ENCODE measurements at places on chromosomes 1 and 21.

DNA sequence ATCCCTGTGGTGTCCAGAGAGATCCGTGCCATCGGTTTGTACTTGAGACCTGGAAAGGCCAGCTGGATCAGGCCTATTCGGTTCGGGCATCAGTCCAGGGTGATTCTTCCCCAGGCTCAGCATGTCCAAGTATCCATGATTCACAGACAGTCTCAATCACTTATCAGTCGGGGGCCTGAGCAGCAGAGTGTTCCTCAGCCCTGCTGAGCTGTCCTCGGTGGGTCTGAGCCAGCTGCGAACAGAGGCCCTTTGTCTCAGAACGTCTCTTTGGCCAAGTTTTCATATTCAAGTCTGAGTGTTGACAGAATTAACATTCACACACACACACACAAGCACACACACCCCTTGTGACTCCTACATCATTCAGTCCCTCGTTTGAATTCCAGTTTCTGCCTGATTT, 33.4 kb upstream of the OSBPL9 start:
- H3K4me3 ChIP-seq = no peak overlapping the region
- H3K27me3 ChIP-seq = no peaks in the 10 kb centered on the region
- no peaks in the 10 kb centered on the region for H3K4me1 ChIP-seq
- no peaks in the 10 kb centered on the region for H3K36me3 ChIP-seq
- DNase-seq = no peak

- H3K27me3 ChIP-seq = no peaks in the 10 kb centered on the region
- no peak overlapping the region for H3K27ac ChIP-seq
- H3K36me3 ChIP-seq = no peaks in the 10 kb centered on the region
- no peak overlapping the region for H3K4me3 ChIP-seq
- no peak for DNase-seq
These were observed 732.4 kb downstream of the MATN1 start for GRCh38 chr1:29991025-29991424.

GRCh38 chr1:51856745-51857144, 21.8 kb downstream of the NRDC start:
- H3K27me3 ChIP-seq = no peaks in the 10 kb centered on the region
- H3K4me1 ChIP-seq = no peaks in the 10 kb centered on the region
- no peak overlapping the region for H3K4me3 ChIP-seq
- H3K27ac ChIP-seq = no peak overlapping the region

GRCh38 chr1:224317383-224318045, 12.5 kb downstream of the NVL start:
- H3K4me3 ChIP-seq = no peak overlapping the region
- H3K4me1 ChIP-seq = no peaks in the 10 kb centered on the region
- H3K36me3 ChIP-seq = peaks cover 2% of the 10 kb centered on the region
- DNase-seq = no peak
- no peak overlapping the region for H3K27ac ChIP-seq
- no peaks in the 10 kb centered on the region for H3K27me3 ChIP-seq

- DNase-seq = no peak
- H3K4me3 ChIP-seq = peak overlapping the region; percentile 46
- H3K36me3 ChIP-seq = no peaks in the 10 kb centered on the region
- peaks cover 34% of the 10 kb centered on the region for H3K4me1 ChIP-seq
- peak overlapping the region; percentile 68 for H3K27ac ChIP-seq
- H3K27me3 ChIP-seq = no peaks in the 10 kb centered on the region
These were observed 96.6 kb downstream of the FGGY start for GRCh38 chr1:59393211-59394180.

DNA sequence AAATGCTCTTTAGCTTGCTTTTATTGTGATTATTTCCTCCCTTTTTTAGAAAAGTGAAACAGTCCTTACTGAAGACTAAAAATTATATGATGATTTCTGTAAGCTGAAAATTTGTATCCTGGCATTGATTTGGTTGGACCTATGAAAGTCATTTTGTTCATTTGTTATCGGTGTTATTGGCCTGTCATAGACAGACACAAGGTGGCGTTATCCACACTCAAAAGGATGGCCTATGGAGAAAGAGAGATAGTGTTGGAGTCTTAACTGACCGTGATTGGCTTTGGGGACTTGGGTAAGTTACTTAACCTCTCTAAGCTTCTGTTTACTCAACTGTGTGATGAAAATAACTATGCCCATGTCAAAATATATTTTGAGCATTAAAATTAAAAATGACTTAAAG, 203.6 kb upstream of the CHODL start:
- no peak for DNase-seq
- H3K4me1 ChIP-seq = no peaks in the 10 kb centered on the region
- H3K36me3 ChIP-seq = no peaks in the 10 kb centered on the region
- no peak overlapping the region for H3K4me3 ChIP-seq
- H3K27me3 ChIP-seq = no peaks in the 10 kb centered on the region

DNA sequence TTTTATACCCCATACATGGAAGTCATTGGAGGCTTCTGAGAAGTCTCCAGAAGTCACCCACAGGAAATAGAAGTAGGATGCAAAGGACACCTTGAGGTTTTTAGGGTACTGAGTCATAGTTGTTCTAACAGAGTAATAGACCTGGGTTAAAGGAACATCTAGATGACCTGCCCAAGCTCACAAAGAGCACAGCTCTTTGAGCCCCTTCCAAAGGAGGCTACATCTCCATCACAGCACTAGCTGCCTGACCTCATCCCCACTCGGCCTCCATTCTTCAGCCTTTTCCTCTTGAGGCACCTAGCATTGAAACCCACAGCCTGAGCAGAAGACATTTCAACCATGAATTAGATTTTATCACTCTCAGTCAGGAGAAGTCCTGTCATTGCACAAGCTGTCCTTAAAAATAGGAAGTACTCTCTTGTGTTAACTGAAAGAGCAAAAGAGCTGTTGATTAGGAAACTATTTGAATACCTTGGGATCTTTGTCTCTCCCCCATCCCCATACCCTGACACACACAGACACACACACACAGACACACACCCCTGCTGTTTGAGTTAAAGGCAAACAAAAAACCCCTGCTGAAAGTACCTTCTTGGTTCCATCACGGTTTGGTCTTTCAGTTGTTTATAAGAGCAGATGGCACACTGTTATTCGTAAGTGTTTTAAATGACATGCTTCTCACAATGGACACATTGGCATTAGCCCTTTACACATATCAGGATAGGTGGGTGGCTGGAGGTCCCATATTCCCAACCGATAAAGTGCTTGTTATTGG, 22.2 kb downstream of the MKNK1 start:
- no peak overlapping the region for H3K4me3 ChIP-seq
- no peak for DNase-seq
- no peaks in the 10 kb centered on the region for H3K27me3 ChIP-seq
- H3K27ac ChIP-seq = no peak overlapping the region
- peaks cover 5% of the 10 kb centered on the region for H3K4me1 ChIP-seq

DNA sequence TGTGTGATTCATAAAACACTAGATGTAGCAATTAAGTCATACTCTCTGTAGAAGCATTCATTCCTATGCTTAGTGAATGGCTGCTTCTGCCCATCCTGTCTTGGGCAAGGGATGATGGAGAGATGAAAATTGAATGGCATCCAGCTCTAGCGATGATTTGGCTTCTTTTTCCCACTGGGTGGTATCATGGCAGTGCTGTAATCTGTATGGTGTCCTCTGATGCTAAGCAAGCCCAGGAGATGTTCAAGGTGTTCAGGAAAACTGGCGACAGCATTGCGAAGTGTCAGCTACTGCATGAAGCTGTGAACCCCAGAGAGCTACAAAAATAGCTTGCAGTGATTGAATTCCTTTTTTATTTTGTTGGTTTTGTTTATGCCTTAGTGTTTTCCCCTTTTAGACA, 48.9 kb upstream of the LEPR start:
- no peaks in the 10 kb centered on the region for H3K36me3 ChIP-seq
- no peaks in the 10 kb centered on the region for H3K4me1 ChIP-seq
- no peak overlapping the region for H3K27ac ChIP-seq
- DNase-seq = no peak

Data from neuronal stem cell (in vitro differentiated cells).